ENCODE measurements at places on chromosomes 4 and X.

DNA sequence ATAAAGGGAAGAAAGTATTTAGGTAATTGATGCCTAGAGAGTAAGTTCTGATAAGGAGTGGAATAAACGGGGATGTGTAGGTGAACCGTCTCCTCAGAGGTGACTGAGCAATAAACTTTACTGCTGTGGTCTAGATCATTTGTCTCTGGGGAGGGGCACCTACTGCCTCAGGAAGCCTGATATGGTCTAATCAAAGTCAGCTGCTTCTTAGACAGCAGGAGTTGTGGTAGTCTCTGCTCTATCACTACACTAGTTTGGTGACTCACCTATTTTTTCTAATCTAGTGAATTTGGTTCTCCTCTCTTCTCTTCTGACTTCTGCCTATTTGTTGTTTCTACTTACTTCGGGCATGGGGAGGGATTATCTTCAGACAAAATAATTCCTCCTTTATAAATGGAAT is 95.1 kb upstream of the STIM2 start:
- DNase-seq: no peak

DNA sequence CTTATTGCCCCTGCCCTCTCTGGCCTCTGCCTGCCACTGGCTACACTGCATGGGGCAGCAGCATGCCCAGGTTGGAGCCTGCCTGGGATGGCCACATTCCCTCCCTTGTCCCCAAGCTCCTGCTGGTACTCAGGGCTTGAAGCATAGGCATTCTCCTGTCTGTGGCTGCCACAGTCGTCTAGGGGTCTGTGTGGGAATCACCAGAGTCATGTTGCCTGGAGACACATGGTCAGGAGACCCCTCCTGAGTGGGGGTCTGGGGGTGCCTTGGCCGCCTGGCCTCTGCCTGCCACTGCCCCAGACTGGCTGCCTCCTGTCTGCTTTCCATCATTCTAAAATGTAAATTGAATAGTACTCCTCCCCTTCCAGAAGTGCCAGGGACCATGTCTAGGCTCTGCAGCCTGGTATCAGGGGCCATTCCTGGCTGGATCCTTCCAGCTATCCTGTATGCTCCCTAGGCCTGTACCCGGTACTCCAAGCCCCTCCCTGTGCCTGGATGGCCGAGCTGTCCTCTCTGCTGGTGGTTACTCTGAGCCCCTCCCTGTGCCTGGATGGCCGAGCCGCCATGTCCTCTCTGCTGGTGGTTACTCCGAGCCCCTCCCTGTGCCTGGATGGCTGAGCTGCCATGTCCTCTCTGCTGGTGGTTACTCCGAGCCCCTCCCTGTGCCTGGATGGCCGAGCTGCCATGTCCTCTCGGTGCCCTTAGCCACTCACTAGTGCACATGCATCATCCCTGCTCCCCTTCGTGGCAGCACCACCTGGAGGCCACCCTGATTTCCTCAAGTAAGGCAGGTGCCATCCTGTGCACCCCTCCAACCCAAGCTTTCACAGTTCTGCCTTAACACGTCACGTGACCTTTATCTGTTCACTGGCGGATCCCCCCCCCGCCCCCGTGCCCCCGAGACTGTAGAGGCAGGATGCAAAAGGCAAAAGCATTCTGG is 5.5 kb upstream of the NKX1-1 start:
- DNase-seq: no peak

GRCh38 chr4:53784112-53784511 is 192.8 kb upstream of the LNX1 start:
- no peak for DNase-seq

DNA sequence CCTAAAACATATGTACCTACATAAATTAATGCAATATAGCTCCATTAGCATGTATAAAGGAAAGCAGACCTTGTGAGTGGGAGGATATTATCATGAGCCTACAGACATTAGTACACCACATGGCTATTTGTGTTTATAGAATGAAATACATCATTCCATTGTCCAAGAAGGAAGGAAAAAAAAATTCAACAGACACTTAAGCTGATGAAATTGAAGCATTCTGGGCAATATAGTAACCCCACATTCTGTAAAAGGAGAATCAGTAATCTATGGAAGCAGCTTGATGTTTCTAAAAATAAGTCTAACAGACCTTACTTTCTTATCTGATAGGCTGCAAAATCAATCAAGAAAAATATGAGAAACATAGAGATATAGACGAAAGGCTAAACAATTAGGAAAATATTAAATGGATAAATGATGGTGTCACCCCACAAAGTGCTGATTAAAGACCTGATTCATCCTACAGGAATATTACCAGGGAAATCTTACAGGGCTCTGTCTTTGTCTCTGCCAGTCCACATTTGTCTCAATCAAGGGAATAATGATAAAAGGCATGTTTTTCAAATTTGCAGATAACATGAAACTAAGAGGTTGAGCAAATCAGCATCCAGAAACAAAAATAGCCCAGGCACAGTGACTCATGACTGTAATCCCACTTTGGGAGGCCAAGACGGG is 76.8 kb downstream of the COMMD8 start:
- no peak for DNase-seq

- DNase-seq: no peak
These were observed 42.9 kb upstream of the HS3ST1 start for GRCh38 chr4:11471618-11472017.

- no peak for DNase-seq
These were observed 98.2 kb downstream of the AFF1 start for GRCh38 chr4:87032884-87033533.

GRCh38 chrX:134426281-134426680 is 33.7 kb upstream of the HPRT1 start:
- DNase-seq: no peak

- DNase-seq: no peak
These were observed 9.9 kb downstream of the HMX1 start for GRCh38 chr4:8861576-8862295.

DNA sequence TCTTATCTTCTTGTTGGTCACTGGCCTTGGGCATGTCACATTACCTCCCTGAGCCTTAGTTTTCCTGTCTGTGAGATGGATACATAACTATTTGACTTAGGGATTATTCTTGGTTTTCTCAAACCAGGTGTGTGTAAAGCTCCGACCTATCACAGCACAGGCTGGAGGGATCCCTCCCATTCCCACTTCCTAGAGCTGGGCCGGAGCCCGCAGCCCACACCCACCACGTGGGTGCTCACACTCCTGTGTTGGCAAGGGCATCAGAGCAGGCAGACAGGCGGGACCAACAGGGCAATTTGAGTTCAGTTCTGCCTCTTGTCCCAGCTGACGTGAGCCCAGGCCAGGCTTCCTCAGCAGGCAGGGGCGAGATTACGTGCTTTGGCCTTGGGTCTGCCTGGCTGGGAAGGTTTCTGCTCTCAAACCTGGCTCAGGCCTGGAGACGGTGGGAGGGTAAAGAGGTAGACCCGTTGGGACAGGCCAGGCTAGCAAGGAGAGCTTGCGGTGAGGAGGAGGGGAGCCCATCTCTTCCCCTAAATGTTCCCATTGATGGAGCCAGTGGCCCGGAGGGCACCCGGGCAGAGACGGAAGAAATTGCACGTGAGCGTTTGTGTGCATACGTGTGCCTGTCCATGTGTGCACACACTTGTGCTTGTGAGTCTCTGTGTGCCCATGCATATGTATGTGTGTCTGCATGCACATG is 734 bp upstream of the SH3TC1 start:
- peak; percentile 80 for DNase-seq

DNA sequence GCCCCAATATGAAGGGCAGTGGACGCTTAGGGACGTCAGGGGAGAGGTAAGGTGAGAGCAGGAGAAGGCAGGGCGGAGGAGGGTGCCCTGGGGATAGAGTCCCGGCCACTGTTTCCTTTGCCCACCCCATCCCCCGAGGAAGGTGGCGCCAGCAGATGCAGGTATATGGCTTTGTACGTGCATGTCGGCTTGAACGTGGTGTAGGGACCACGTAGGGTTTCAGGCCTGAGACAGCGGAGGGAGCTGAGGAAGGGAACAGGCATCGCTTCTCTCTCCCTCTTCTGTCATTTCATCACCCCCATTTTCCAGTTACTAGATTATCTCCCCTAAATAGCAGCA is 97.9 kb downstream of the PHKA2 start:
- no peak for DNase-seq

GRCh38 chr4:173171987-173172386 is 3.4 kb downstream of the GALNT7 start:
- DNase-seq: no peak

GRCh38 chrX:115268421-115268820 is 21.1 kb upstream of the LUZP4 start:
- no peak for DNase-seq

GRCh38 chr4:133921280-133922195 is 280.1 kb downstream of the PABPC4L start:
- no peak for DNase-seq

DNA sequence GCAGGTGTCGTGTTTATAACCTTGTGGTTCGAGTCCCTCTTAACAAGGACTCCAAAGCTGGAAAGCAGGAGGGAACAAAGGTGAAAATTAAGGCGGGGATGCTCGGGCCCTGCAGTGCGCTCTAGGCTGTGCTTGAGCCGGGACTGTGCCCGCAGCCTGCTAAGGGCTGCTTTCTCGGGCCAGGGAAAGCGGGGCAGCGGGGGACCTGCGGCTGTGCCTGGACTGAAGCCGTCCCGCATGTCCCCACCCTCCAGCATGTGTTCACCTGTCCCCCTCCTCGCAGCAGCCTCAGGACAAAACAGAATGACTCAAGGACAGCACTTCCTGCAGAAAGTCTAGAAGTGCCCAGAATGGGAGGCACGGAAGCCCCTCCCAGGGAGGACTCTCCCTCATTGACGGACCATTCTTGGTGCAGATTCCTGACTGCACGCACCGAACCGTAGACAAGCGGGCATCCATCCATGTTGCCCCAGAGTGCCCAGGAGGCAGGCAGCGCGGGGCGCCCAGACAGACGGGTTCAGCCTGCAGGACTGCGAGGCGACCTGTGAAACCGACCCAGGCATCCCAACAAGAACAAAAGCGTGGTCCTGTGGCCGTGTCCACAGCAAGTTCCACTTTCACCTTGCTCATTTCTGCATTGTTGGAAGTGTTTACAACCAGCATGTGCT is 342.9 kb downstream of the MAGEB5 start:
- no peak for DNase-seq

GRCh38 chrX:148574237-148574973 is 74.0 kb downstream of the AFF2 start:
- DNase-seq: no peak

DNA sequence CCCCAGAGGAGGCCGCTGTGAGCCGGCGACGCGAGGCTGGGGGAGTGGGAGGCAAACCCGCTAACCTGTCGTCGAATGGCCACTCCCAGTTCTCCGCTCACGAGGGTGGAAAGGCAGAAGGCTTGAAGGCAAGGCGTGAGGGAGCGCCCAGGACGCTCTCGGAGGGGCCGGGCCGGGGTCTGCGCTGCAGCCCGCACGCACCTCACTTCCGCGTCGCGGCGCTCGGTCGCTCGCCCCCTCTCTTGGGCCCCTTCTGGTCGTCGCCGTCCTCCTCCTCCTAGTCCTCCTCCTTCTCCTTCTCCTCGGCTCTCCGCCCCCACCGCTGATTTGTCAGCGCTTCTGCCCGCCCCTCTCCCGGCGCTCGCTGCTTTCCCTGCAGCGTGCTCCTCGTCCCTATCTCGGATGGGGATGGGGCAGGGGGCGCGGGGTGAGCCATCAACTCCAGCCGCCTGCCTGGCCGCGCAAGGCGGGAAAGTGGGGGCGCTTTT is at the start of gene SNCA:
Gene SNCA, minus strand, starts transcription at position 265 of the 488 bp plus-strand sequence. CDS start 1,494 bp downstream, outside the sequence.
- DNase-seq: no peak

DNA sequence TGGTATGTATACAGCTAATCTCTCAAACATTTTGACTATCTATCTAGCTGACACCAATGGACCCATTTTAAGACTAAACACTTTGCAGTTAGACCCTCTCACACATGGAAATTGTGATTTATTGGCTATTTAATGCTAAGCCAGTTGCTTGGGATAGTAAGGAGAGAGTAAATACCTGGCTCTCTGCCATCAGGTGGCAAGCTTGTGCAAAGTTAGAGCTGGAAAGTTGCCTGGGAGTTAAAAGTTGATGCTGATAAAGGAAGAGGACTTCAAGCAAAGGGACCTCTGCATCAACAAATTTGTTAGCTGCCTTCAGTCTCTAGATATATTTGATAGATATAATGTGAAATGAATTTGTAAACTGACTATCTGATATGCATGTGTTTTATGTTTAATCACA is 61.1 kb downstream of the PACRGL start:
- DNase-seq: no peak

DNA sequence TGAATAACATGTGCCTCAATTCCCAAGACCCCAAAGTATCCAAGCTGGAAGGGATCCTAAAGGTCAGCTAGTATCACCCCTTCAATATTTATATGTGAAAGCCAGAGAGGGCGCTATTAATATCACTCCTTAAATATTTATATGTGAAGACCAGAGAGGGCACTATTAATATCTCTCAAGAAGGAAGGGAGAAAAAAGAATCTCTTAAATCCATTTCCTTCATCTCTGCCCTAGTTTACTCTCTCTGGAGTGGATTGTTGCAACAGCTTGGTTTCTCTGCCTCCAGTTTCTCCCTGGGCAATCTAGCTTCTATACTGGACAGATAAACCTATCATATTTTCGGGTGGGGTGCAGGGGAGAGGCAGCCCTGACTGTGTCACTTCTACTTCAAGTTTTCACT is 31.6 kb upstream of the MSN start:
- no peak for DNase-seq

DNA sequence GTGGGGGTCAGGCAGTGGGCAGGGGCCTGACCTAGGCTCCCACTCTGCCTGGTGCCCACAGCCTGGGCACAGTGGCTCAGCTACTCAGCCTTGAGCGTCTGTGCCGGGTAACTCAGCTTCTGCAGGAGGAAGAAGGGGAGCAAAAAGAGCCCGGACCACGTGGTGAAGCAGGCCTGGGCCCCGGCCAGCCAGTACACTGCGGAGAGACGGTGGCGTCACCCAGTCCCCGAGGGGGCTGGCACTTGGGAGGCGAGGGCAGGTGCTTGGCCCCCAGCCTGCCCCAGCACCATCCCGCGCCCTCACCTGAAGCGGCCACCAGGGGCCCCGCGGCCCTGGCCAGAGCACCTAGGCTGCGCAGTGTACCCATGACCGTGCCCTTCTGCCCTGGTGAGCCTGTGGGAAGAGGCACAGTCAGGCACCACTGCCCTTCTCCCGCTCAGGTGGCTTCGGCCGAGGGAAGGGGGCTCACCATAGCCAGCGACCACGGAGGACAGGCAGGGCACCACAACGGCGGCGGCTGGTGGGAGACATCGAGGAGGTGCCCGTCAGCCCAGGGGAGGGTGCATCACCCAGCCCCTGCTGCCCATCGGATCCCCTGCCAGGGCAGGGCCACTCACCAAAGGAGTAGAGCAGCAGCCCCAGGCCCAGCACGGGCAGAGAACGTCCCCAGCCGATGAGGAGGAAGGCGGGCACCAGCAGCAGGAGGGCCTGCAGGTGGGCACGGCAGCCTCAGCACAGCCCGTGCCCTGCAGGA is 32.3 kb downstream of the NOP14 start:
- DNase-seq: no peak

- no peak for DNase-seq
These were observed 59.4 kb upstream of the FBXW7 start for GRCh38 chr4:152594978-152595925.

GRCh38 chrX:139304471-139304870 is 226.1 kb upstream of the F9 start:
- DNase-seq: no peak

- DNase-seq: no peak
These were observed 122.4 kb downstream of the C4orf33 start for GRCh38 chr4:129218360-129218759.

GRCh38 chr4:723751-724530 is 18.3 kb downstream of the PCGF3 start:
- no peak for DNase-seq

Measured in epithelial cell of prostate (primary cell).